Stimulated activated CD8-positive, alpha-beta memory T cell treated with anti-CD3 and anti-CD28 coated beads, Interleukin-7, amount 100 ng/mL, for 48 hours (primary cell): ENCODE measurements at places on chromosomes 7 and 10.

- no peak for DNase-seq
Observed at GRCh38 chr10:68175949-68176348, 56.0 kb downstream of the ATOH7 start.

DNA sequence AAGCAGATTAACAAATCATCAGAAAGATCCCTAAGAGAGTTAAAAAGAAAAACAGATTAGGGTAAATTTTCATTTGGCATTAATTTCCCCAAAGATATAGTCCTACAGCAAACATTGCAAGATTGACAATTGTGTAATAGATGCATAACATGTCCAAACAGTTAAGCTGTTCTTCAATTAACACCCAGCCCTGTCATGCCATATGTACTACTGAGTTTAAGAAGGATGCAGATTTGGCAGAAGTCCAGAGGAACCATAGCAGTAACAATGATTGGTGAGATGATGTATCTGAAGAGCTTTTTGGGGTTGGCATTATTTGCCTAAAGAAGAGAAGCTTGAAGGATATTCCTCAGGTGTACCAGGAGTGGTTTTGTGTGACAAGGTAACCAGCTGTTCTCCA, 287.6 kb downstream of the LRMDA start:
- DNase-seq = no peak

DNA sequence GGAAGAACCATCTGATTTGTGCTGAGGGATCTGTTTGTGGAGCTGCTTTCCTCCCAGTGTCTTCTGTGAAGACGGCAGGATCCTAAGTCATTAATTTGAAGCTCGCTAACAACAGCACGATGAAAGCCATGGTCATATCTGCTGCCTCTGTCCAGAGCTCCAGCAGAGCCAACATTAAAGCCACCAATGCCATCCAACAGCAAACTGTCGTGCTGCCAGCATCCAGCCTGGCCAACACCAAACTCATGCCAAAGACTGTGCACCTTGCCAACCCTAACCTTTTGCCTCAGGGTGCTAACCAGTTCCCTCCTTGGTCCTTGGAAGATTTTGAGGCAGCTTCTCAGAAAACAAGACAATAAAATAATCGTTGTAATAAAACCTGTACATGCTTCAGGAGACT, 36.2 kb downstream of the HTR5A start:
- no peak for DNase-seq

DNA sequence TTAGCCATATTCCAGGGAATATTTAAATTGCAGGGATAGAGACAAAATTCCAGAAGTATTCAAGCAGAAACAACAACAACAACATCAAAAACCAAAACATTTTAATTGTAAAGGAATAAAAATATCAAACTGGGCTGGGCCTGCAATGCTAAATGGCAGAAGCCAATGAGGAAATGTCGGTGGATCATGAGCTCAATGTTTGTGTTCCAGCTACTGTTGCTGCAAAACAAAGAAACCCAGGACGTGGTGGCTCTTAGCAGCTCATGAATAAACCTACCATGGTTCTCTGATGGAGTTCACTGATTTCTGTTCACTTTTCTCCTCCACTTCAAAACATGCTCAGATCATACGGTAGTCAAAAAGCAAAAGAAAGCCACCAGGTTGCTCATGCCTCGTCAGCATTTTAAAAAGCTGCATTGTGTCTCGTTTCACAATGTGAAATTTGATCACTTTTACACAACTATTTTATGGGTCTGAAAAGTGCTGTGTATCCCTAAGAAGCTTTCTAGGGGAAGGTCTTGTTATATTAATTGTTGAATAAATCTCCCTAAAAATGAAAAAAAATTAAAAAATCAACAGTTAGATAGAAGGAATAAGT, 54.0 kb downstream of the ASNS start:
- no peak for DNase-seq

- no peak for DNase-seq
Observed at GRCh38 chr10:1577945-1578344, 159.4 kb downstream of the ADARB2 start.

GRCh38 chr10:8852546-8852945, 798.1 kb downstream of the GATA3 start:
- no peak for DNase-seq

GRCh38 chr7:86328801-86329433, 314.8 kb upstream of the GRM3 start:
- DNase-seq = no peak
